Naive B cell (primary cell): ENCODE measurements at places on chromosomes 1 and 21. TPM values are rescaled to one million over a fixed set of nuclear protein-coding genes. Genes with fewer than 3 reads are reported as not detected.

Gene LMX1A
- not detected for polyA plus RNA-seq

Gene ABCG1
- polyA plus RNA-seq, result 34.3 TPM

Gene SLC30A2
- polyA plus RNA-seq, result not detected

Gene TMEM240
- polyA plus RNA-seq, result not detected

Gene C1orf226
- not detected for polyA plus RNA-seq

Gene RAVER2
- 0.74 TPM for polyA plus RNA-seq

Gene PLD5
- 1.1 TPM for polyA plus RNA-seq

Gene ITLN2
- polyA plus RNA-seq, result not detected

Gene CD1E
- polyA plus RNA-seq, result not detected

Gene KCNA2
- not detected for polyA plus RNA-seq

Gene PM20D1
- 0.53 TPM for polyA plus RNA-seq

Gene RCAN1
- polyA plus RNA-seq, result 8.4 TPM

Gene TCHH
- polyA plus RNA-seq, result not detected

Gene TMEM51
- polyA plus RNA-seq, result not detected

Gene PEAR1
- polyA plus RNA-seq, result not detected

Gene ADAMTS1
- not detected for polyA plus RNA-seq

Gene KRTAP21-3
- polyA plus RNA-seq, result not detected

Gene FCN3
- polyA plus RNA-seq, result not detected

Gene CNTN2
- not detected for polyA plus RNA-seq

Gene CLDN17
- not detected for polyA plus RNA-seq

Gene TEKT2
- not detected for polyA plus RNA-seq

Gene SPRR2B
- not detected for polyA plus RNA-seq

Gene RHOU
- not detected for polyA plus RNA-seq

Gene STIL
- polyA plus RNA-seq, result 0.85 TPM

Gene BLACAT1
- not detected for polyA plus RNA-seq

Gene LCE3E
- polyA plus RNA-seq, result not detected

Gene NBPF3
- polyA plus RNA-seq, result 0.33 TPM

Gene RNU1-4
- not detected for polyA plus RNA-seq

Gene C8A
- polyA plus RNA-seq, result not detected

Gene RNU1-3
- not detected for polyA plus RNA-seq

Gene RGS16
- 0.52 TPM for polyA plus RNA-seq

Gene EXTL1
- polyA plus RNA-seq, result not detected

Gene PDPN
- not detected for polyA plus RNA-seq

Gene CYP4Z1
- polyA plus RNA-seq, result not detected

Gene NR5A2
- polyA plus RNA-seq, result not detected

Gene KIF14
- polyA plus RNA-seq, result not detected

Gene NPPB
- polyA plus RNA-seq, result not detected

Gene TNFRSF8
- polyA plus RNA-seq, result not detected

Gene GJA9
- polyA plus RNA-seq, result not detected

Gene MYOCOS
- not detected for polyA plus RNA-seq

Gene OR2AK2
- polyA plus RNA-seq, result not detected

Gene PTPRF
- polyA plus RNA-seq, result not detected

Gene TSHB
- polyA plus RNA-seq, result not detected

Gene LINGO4
- not detected for polyA plus RNA-seq

Gene HAO2
- polyA plus RNA-seq, result not detected

Gene ANGPTL3
- polyA plus RNA-seq, result not detected

Gene NEK2
- polyA plus RNA-seq, result not detected

Gene PCP4
- not detected for polyA plus RNA-seq

Gene CYYR1
- polyA plus RNA-seq, result not detected
